ENCODE measurements at places on chromosomes 5 and 9.

DNA sequence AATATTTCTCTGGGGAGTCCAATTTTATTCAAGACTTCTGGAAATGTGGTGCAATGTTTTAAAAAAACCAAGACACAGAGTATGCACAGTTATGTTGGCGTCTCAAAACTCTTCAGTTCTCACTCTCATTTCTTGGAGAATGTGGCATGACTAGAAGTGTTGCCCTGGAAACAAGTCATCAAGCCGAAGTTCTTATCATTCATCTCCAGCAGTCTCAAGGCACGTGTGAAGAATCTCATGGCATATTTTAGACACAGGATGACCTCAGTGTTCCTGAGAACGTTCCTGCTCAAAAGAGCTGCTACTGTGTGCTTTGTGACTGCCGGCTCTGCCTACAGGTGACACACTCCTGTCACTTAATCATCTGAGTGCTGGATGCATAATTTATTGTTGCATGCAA lies 147.4 kb upstream of the IRX4 start:
- DNase-seq, result no peak

- no peak for DNase-seq
Observed at GRCh38 chr5:94544031-94544650, 74.3 kb downstream of the KIAA0825 start.

DNA sequence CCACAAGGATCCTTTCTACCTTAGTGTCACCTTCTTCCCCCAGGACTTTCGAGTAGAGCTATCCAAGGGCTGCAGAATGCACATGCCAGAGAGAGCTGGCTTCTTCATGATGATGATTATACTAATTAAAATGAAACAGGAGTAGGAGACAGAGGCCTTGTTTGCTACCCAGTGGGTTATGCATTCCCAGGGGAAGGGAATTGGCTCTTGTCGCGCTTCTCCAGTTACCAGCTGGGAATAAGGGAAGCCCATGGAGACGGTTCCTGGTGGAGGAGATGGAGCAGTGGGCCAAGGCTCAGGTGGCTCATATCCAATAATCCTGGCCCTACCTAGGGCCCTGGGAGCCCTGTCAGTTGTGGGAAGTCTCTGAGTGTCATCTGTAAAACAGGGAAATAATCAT lies 65.1 kb downstream of the WWC1 start:
- DNase-seq, result peak; percentile 21

DNA sequence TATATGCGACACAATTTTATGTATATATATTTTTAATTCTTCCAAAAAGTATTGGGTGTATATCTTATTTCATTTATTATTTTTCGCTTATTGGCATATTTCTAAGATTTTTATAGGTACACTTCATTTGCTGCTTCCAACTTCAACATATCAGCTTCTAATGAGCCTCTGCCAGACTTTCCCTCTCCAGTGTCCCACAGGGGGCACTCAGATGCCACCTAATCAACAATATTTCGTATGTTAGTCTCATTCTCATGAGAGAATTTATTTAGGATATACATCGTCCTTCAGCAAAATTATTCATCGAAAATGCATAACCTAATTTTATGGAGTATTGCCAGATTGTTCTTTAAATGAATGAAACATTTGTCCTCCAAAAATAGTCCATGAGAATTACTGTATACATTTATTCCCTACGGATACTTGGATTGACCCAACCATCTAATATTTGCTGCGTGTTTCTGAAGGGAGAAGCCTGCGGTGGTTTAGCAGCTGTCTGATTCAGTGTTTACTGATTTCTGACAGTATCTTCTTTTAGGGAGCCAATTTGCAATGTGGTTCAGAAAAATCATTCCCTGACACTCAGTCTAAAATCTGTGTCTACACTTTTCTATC lies 100.6 kb upstream of the SELENOP start:
- no peak for DNase-seq

- no peak for DNase-seq
Observed at GRCh38 chr9:88645879-88646199, 110.9 kb downstream of the NXNL2 start.

DNA sequence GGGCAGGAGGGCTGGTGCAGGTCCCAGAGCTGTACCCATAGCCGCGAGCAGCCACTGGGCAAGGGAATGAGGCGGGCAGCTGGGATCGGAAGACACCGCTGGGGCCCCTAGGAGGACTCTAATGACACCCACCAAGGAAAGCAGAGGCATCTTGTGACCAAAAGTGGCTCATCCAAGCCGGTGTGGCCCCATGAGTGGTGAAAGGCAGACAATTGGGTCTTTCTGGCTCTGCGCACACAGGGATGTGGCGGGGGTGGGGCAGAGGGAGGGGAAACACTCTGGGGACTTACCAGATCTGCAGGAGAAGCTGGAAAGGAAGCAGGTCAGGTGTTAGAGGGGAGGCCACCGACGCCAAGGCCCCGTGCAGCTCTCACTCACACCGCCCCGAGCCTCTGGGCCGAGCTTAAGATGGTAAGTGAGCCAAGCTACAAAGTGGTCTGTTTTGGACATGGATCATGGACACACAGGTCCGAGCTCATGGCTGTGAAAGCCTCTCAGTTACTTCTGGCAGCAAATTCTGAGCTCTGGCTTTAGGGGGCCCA lies 42.3 kb upstream of the SARDH start:
- no peak for DNase-seq

GRCh38 chr5:14902826-14903560 lies 31.4 kb upstream of the ANKH start:
- DNase-seq, result no peak

- DNase-seq, result no peak
Observed at GRCh38 chr5:96194593-96194992, 232.9 kb upstream of the ELL2 start.

DNA sequence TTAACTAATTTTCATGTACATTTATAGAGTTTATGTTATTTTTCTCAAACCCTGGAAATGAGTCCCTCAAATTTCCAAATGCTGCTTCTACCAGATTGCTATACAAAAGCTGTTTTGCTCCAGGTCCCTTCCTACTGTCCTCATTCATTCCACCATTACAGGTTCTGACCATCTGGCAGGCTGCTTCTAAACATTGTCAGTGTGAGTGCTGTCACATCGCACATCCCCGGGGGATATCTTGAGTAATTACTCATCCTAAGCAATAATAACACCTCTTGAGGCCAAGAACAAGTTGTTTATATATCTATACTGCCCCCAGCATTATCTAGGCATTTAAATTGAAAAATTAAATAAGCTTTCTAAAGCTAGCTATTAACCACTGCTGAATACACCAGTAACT lies 1675.3 kb upstream of the CDH6 start:
- DNase-seq, result peak; percentile 10

- DNase-seq, result no peak
Observed at GRCh38 chr5:165616490-165617405, 2111.3 kb downstream of the MAT2B start.

DNA sequence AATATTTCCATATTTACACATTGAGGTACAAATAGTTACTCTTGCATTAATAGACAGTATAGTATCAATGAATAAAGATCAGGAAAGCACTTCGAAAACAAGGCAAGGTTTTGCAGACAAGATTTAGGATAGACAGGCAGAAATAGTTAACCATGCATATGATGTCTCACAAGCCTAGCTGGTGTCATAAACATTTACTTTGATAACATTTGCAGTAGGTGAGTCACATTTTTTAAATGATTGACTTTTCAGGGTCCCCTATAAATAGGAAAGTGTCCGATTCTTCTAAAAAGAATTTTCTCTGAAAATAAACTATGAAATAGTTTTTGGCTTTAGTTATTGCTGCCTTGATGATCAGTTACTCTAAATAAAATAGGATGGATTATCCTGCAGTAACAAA lies 162.1 kb downstream of the SNX18 start:
- no peak for DNase-seq

- no peak for DNase-seq
Observed at GRCh38 chr9:77649109-77649812, 1.1 kb upstream of the GNA14 start.

GRCh38 chr5:87732875-87733768 lies 320.4 kb upstream of the CCNH start:
- no peak for DNase-seq

- DNase-seq, result no peak
Observed at GRCh38 chr5:138351517-138351916, 968 bp upstream of the KDM3B start.
